Ascending aorta (tissue), 2 donors: ENCODE measurements at places on chromosomes 4 and X. TPM values are rescaled to one million over a fixed set of nuclear protein-coding genes. Genes with fewer than 3 reads are reported as not detected.

GRCh38 chr4:18012134-18012806, 9.3 kb downstream of the LCORL start:
- no peaks in the 10 kb centered on the region for H3K27me3 ChIP-seq
- DNase-seq, result no peak
- no peaks in the 10 kb centered on the region for H3K4me1 ChIP-seq
- no peak overlapping the region for H3K4me3 ChIP-seq

DNA sequence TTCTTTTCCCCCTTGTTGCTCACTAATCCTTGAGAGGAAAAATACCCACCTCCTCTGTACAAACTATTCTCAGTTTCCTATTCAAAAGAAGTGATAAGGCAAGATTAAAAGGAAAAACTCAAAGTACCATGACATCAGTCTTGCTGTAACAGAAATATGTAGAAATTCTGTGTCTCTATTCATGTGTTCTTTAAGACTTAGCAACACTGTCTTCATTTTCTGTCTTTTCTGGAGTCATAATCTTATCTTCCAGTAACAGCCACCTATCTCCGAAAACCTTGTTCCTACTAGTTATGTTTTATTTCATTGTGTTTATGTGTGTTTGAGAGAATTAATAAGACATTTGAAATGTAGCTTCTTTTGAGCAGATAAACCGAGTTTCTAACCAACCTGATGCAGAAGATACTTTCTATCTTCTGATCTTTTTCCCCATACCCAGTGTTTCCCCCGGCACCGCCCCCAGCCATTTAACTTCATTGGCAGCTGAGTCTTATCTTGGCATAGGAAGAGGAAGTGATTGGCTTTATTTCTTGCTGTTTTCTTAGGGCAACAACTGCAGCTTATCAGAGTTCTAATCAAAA, 8.0 kb downstream of the FAM241A start:
- H3K4me1 ChIP-seq, result no peaks in the 10 kb centered on the region
- DNase-seq, result no peak
- no peaks in the 10 kb centered on the region for H3K36me3 ChIP-seq
- H3K27me3 ChIP-seq, result no peaks in the 10 kb centered on the region
- H3K27ac ChIP-seq, result no peak overlapping the region
- no peak overlapping the region for H3K4me3 ChIP-seq

- no peak for DNase-seq
- no peak overlapping the region for H3K27ac ChIP-seq
- no peaks in the 10 kb centered on the region for H3K36me3 ChIP-seq
- H3K27me3 ChIP-seq, result no peaks in the 10 kb centered on the region
- no peak overlapping the region for H3K4me3 ChIP-seq
Observed at GRCh38 chr4:184255361-184255760, 37.7 kb upstream of the ENPP6 start.

- no peak for DNase-seq
- peak overlapping the region; percentile 87 for H3K4me3 ChIP-seq
- peak overlapping the region; percentile 96 for H3K27ac ChIP-seq
Observed at GRCh38 chr4:125317525-125317877, 2.7 kb downstream of the FAT4 start.

DNA sequence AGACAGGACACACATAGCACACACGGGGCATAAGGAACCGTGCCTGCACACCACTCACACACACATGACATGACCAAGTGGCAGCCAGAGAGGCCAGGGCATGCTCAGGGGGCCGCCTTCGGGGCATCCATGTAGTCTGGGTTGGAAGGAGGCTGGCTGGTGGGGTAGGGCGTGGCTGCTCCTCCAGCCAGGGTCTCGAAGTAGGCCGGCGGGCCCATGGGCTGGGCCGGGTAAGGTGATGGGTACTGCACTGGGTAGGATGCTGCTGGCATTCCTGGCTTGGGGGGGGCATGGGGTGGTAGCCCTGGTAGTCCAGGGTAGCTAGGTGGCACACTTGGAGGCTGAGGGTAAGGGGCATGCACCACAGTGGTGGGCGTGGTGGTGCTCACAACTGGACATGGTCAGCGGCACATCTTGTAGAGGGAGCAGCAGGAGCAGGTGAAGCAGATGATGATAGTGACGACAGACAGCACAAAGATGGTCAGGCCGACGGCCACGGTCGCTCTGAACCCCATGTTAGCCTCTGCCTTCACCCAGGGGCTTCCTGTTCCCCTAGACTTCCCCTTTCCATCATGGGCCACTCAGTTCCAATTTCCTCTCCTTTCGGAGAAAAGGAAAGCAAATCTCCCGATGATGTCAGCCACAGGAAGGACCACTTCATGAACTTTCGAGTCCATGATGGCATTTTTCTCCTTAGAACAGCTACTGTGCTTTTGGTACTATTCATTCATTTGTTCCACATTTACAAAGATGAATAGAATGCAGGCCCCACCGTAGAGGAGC, 10.9 kb upstream of the DDX3X start:
- no peaks in the 10 kb centered on the region for H3K36me3 ChIP-seq
- no peak overlapping the region for H3K4me3 ChIP-seq
- H3K27me3 ChIP-seq, result no peaks in the 10 kb centered on the region
- H3K27ac ChIP-seq, result no peak overlapping the region
- H3K4me1 ChIP-seq, result no peaks in the 10 kb centered on the region

ADAM29 gene
- total RNA-seq, result not detected

SLC25A6 gene
- 535 TPM for total RNA-seq

ALPK1 gene
- total RNA-seq, result 8.7 TPM

DUX4 gene
- not detected for total RNA-seq

JAKMIP1 gene
- total RNA-seq, result not detected

SULT1B1 gene
- 0.96 TPM for total RNA-seq

F9 gene
- total RNA-seq, result 15.0 TPM

PDE5A gene
- 39.7 TPM for total RNA-seq

GAGE12J gene
- total RNA-seq, result not detected

TCP11X2 gene
- total RNA-seq, result not detected
